ENCODE measurements at places on chromosomes 5 and 9.

GRCh38 chr9:19456996-19457692, 48.3 kb downstream of the ACER2 start:
- DNase-seq, result peak; percentile 58

GRCh38 chr9:69771775-69772418, 12.1 kb upstream of the PTAR1 start:
- DNase-seq, result no peak

DNA sequence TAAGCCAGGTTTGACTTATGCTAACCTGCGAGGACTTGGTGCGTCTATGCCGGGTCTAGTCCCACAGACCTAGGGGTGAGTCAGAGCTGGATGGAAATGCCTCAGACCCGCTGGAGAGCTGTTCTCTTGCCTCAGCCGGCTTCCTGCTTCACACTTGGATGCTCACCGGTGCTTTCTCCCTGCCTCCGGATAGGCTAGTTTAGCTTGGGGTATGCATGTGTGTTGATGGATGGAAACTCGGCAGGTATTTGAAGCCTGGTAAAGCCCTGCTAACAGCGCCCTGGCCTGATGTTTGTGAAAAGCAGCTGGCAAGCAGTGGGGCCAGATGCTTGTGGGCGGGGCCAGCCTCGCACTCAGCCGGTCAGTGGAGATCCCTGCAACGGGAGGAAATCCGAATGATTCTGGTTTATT, 29.3 kb downstream of the PRRC2B start:
- DNase-seq, result no peak

DNA sequence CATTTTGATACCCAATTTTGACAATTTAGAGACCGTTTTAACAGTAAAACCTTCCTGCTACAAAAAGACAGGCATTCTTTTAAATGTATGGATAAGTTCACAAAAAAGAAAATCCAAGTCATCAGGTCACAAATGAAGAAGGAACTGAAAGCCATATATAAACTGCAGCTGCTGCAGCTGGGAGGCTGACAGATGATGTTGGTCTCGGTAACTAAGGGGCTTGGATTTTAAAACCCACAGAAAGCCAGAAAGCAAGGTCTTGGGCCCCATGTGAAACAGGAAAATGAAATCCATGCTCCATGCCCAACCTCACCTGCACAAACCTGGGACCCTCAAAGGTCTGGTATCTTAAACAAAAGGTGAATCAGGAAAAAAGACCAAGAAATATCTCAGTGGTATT, 15.7 kb upstream of the C5orf34 start:
- no peak for DNase-seq

DNA sequence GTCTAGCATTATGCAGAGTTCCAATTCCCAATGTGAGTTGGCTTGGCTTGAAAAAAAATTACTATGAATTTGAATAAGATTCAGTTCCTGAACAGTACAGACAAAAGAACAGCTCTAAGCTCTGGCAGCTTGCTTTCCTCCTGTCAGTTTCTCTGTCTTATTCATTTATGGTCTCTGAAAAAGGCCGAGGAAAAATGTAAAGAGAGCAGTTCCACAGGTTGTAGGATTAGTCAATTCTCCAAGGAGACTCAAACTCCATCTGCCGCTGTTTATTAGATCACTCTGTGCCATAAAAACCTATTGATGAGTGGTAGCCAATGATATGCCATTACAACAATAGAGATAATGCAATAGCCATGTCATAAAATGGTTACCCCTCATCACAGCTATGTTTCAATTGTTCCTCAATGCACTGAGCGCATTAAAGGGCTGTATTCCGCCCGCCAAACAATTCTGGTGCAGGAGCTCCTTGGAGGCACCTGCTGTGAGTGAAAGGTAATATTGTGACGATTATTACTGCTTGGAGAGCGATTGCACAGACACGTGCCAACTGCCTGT, 188.2 kb downstream of the ARRDC3 start:
- DNase-seq, result no peak

GRCh38 chr5:72584466-72584865, 77.3 kb upstream of the ZNF366 start:
- DNase-seq, result no peak

DNA sequence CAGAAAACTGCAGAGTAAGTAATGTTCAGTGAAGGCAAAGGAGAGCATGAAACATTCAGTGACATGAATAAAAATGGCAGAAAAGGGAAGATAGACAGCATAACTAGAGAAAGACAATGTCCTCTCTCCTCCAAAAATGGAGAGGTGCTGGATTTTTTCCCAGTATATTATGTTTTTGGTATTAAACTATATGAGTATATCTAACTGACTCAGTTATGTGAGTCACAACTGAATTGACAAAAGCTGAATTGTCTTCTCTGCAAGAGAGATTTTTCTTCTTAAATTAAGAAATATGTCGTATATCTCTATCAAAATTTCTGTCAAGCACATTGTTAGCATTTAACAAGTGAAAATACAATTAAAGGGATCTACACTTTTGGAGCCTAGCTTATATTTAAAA, 375.1 kb downstream of the CHSY3 start:
- no peak for DNase-seq

DNA sequence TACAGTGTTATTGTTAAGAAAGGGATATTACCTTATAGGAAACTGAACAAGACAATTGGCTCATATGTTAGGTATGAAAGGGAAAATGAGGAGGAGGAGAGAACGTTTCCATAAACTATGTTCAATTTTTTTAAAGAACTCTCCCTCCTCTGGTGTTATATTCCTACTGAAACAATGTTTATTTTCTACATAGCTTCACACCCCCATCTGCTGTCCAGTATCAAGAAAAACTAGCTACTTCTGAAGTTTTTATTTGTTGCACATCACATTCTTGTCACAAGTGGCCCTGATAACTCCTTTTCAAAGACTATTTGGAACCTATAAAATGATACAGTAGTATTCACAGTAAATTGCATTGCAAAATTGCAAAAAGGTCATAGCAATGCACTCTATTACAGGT, 223.4 kb upstream of the FAM174A start:
- no peak for DNase-seq

DNA sequence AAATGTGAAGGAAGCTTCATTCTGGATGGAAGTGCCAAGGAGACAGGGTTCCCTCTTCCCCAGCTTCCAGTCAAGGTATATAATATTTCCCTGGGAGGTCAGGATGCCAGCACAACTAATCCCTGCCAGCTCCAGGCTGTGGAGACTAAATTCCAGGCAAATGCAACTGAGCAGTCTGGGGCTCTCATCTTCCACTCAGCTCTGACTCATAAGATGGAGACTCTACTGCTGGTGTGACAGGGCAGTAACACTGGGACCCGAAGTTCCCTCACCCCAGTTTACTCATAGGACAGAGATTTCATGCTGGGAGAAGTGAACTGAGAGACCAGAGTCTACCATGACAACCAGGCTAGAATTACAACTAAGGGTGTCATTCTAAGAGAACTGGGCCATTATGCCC, 235.4 kb downstream of the FSTL4 start:
- no peak for DNase-seq

DNA sequence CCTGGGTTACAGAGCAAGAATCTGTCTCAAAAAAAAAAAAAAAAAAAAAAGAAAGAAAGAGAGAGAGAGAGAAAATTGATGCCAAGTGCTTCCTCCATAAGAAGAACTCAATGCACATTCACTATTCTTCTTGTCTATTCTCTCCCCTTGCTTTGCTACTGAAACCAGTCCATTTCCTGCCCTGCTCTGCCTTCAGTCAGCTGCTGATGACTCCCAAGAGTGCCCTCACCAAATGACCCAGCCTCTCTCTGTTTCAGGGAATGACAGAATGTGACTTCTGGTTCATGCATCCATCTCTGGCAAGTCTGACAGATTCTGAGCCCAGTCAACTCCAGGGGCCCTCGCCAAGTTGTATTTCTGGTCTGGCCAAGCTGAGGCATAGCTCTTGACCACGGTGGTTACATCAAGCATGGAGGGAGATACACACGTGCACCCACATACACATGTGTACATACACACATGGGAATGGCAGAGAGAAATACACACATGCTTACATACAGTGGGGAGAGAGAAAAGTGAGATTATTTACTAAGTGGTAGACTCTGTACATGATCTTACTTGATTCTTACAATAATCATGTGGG, 106.2 kb downstream of the NSG2 start:
- DNase-seq, result no peak

DNA sequence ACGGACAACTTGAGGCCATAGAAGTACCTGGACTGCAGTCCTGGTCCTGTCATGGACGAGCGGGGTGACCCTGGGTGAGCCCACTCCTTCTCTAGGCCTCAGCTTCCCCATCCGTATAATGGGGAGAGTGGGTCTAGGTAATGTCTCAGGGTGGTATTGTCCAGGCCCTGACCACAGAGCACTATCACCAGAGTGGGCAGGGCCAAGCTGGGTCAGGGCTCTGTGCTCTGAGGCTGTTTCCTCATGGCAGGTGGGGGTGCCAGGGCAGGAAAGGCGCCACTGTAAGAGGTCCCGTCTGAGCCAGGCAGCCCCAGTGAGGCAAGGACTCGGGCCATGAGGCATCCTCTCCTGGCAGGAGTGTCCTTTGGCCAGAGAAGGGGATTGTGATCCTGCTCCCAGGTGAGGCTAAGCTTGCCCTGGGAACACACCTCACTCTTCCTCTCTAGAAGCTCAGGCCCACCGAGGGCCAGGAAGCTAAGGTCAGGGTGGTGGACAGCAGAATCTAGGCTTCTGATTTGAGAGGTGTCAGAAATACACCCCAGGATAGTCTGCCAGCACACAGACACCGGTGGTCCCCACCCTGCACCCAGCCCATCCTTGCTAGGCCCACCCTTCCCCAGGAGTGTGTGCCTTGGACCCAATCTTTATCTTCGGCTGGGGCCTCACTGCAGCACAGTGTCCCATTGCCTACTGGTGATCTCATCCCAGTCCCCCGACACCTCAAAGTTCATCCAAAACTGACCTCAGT, 1.5 kb upstream of the MYOZ3 start:
- DNase-seq, result no peak

- DNase-seq, result peak; percentile 22
Observed at GRCh38 chr5:59543821-59544442, 349.6 kb downstream of the PDE4D start.

GRCh38 chr9:7216004-7216841, 458.4 kb downstream of the KDM4C start:
- no peak for DNase-seq

GRCh38 chr9:132183134-132183533, 21.3 kb downstream of the NTNG2 start:
- no peak for DNase-seq

DNA sequence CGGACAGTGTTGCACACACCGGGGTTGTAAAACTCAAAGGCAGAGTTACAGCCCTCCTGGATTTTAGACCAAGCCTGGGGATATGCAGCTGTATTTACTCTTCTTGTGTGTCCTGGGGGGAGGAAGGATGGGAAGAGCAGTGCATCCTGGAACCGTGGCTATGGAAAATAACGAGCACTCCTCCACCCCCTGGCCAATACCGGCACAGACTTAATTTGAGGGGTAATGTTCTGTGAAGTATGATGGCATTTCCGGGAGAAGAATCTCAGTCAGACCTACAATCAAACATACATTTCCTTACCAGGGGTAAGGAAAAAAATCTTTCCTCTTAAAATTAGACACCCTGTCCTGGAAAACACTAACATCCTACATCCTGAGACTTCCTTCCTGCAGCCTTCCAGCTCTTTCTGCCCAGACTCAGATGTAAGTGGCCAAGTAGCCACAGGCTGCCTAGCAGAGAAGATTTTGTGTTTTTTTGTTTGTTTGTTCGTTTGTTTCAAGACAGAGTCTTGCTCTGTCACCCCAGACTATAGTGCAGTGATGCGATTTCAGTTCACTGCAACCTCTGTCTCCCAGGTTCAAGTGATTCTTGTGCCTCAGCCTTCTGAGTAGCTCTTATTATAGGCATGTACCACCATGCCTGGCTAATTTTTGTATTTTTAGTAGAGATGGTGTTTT, 11.0 kb upstream of the ERMP1 start:
- DNase-seq, result peak; percentile 55

DNA sequence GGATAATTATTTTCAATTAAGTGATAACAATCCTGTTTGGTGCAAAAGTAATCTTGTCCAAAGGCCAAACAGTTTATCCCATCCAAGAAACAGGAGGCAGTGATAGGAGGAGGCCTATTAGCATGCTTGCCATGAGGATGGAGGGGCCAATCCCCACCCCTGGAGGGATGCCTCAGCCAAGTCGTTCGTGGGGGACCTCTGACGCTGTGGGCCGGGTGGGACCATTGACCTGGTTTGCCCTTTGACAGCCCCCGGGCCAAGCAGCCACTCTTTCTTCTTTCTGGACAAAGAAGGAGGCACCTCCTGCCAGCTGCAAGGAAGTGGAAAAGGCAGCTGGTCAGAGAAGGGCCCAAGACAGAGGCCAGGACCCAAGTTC, 39.5 kb upstream of the GRHPR start:
- DNase-seq, result no peak

DNA sequence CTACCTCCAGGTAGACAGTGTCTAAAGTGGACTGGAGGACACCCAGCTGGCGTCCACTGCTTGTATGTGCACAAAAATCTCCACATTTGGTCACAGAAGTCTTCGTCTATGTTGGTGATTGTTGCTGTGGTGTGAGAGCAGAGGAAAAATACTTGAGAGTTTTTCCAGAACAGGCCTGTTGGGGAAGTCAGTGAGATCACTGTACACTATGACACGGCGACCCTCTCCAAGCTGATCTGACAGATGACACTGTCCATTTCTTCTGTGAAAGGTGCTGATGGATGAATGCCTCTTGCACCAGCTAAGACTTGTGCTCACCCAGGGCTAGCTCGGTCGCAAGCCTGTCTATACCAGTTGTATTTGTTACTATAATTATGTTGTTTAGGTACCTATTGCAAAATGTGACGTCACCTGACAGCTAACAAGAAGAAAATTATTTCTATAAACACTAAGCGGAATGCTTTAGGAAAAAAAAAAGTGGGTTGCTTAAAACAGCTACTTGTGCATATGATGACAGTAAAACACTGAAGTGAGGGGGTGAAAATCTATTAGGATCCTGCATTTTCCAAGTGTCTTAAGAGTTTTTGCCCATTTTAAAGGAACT, 142.3 kb downstream of the ROR2 start:
- DNase-seq, result no peak

DNA sequence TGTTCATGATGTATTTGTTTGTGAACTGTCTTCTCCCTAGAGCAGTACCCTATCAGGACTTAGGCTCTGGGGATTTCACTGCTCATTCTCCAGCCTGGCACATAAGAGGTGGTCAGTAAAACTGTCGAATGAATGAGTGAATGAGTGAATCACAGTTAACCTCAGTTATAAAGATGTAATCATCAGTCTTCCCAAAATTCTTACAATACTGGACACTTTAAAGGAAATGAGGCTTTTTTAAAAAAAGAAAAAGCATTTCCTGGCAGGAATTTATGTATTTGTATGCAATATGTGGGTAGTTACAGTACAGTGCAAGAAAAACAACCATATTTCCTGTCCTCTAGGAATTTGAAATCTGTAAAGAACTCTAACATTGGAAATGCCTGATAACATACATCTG, 59.6 kb downstream of the RAI14 start:
- DNase-seq, result no peak

DNA sequence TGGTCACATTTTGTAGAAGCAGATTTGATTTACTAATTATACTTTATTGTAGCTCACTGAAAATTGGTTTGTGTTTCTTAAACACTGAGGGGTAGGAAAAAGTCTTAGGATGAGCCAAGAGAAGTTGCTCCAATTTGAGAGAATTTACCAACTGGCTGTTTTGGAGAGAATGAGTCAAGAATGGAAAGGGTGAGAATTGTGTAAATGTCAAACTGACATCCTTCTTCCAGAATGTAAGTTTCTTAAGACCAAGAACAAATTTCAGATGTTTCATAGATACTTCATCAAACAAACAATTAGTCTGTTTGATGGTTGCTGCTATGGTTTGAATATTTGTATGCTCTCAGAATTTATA, 106.2 kb upstream of the TXNDC8 start:
- DNase-seq, result no peak
